Karpas-422 (cell line): ENCODE measurements at places on chromosomes 7 and 10.

DNA sequence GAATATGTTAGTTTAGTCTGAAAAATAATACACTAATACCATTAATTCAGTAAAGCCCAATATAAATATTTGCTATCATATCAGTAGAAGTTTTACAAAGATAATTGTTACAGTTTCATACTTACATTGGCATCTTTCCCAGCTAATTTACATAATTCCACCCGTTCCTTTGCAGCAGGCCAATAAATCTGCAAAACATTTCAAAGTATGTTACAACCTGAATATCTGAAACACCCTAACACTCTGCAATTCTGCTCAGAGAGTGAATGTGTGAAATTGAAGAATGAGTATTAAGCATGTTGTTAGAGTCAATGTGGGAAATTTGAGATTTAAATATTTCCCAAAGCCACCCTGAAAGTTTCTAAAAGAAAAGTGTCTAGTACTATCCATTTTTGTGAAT lies 105.5 kb downstream of the SEMA3D start:
- no peak for DNase-seq

DNA sequence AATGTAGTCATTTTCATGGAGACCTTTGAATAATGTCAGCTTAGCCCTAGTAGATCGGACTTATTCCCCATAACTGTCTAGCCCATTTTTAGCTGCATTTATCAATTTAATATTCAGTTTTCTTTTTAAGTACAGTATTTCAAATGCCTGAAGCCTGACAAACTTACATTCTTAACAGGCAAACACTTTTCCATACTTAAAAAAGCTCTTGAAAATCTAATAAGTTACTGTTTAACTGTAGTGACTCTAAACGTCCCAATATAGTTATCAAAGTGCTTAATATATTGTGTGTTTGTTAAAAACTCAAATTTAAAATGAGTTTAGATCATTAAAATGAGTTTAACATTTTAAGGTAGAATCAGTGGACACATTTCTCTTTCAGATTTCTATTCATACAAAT lies 44.9 kb downstream of the PON1 start:
- DNase-seq: no peak

DNA sequence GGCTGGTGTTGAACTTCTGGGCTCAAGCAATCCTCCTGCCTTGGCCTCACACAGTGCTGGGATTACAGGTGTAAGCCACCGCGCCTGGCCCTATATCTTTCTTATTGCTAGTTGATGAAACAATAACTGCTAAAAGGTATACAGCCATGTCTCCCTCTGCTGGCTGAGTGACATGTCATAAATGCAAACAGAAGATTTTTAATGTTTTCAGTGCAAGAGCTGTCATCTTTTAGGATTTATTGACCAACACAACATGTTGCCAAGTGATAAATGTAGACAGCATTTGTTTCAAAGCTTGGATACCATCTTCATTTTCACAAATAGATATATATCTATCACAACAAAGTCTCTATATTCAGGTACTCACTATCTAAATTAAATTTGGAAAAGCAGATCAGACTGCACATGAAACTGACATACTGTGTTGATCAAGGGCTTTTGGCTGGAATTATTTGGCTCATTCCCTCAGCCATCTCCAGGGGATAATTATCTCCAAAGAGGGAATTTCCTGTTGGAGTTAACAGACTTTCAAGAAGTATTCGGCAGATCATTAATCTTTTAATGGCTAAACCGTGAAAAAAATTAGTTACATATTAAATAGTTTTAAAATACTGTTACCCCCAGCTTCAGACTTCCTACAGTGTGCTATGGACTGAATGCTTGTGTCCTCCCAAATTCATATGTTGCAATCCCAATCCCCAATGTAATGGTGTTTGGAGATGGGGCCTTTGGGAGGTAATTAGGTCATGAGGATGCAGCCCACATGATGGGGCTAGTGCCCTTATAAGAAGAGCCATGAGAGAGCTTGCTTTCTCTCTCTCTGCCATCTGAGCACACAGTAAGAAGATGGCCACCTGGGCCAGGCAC lies 41.3 kb upstream of the SRPK2 start:
- DNase-seq: peak; percentile 70

DNA sequence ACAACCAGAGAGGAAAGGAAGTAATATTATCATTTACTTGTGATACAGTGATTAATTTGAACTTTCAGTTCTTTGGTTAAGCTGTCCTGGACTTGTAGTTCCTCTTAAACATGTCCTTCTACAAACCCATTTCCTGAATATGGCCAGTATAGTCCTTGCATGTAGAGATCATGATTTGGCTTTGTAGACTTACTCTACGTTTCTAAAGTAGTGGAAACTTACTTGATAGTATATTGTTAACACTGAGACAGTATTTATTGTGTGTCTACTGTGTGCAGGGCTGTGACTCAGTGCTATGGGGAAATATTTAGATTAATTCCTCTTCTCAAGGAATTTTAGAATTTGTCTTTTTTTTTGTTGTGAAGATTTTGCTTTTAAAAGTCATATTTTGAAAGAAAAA lies 109.5 kb downstream of the NRF1 start:
- DNase-seq: no peak

- DNase-seq: no peak
Measured at GRCh38 chr10:102641402-102641801, 2.9 kb upstream of the TRIM8 start.

DNA sequence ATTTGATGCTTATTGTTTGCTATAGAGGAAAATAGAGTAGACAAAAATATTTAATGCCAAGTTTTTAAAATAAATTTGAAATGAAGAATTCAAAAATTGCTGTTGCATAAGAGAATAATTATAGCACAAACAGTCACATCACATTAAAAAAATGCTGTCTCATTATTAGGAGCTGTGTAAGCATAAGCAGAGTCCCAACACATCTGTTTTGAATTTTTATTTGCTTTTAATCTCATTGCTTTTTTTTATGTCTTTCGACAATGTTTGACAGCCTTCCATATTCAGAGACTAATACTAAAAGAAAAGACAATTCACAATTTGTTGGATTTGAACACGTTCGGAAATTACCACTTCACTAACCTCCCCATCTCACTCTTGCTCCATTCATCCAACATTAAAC lies 143.5 kb downstream of the TFPI2 start:
- no peak for DNase-seq
